ENCODE measurements at places on chromosomes 16 and 17. TPM values are rescaled to one million over a fixed set of nuclear protein-coding genes. Genes with fewer than 3 reads are reported as not detected.

DNA sequence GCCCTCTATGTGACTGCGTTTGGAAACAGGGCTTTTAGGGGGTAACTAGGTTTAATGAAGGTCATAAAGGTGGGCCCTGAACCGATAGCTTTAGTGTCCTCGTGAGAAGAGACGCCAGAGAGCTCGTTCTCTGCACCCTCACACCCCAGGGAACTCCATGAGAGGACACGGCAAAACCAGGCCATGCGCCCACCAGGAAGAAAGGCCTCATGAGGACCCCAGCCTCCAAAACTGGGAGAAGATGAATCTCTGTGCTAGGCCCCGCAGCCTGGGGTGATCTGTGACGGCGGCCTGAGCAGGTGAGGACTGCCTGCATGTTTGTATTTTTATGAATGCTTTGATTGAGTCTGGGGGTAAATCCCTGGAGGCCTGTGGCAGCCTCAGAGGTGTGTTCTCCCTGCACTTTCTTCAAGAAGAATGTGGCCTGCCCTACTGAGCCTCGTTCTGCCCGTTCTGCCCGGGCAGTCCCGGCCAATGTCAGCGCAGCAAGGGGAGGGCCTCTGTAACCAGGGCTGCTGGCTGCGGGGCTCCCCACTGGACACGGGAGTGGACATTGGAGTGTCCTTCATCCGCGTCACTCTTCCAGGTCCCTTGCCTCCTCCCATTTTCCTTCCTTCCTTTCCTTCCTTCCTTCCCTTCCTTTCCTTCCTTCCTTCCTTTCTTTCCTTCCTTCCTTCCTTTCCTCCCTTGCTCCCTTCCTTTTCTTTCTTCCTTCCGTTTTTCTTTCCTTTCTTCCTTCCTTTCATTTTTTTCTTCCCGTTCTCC is 6.8 kb upstream of the RNF213 start:
- H3K4me3 ChIP-seq = no peak overlapping the region
- H3K27me3 ChIP-seq = no peaks in the 10 kb centered on the region
- DNase-seq = no peak
- H3K4me1 ChIP-seq = peaks cover 22% of the 10 kb centered on the region
- H3K27ac ChIP-seq = peak overlapping the region; percentile 75

IL17C gene
- not detected for total RNA-seq

TBX2 gene
- total RNA-seq = 4.9 TPM

RND2 gene
- total RNA-seq = 0.52 TPM

DNA sequence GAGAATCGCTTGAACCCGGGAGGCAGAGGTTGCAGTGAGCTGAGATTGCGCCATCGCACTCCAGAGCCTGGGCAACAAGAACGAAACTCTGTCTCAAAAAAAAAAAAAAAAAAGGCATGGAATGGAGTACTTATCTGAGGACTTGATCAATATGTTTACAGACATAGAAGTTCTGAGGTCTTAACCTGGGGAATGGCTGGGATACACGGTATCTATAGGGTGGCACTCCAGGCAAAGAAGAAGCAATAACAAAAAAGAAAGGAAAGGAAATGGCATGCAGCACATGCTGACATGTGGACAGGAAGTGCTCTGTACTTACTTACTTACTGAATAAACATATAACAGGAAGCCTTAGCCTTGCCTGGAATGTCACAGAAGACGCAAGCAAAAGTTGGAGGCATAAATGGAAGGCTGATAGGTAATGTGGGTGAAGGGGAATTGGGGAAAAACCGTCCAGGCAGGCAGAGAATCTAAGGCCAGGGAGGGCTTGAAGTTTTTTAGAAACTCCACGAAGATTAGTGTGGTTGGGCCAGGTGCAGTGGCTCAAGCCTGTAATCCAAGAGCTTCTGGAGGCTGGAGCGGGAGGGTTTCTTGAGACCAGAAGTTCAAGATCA is 10.1 kb upstream of the SPOP start:
- peak overlapping the region; percentile 60 for H3K27ac ChIP-seq
- no peak overlapping the region for H3K4me3 ChIP-seq
- DNase-seq = no peak
- no peaks in the 10 kb centered on the region for H3K27me3 ChIP-seq
- H3K4me1 ChIP-seq = no peaks in the 10 kb centered on the region
- no peaks in the 10 kb centered on the region for H3K36me3 ChIP-seq

KNOP1 gene
- total RNA-seq = 12.2 TPM

HOXB2 gene
- total RNA-seq = 13.7 TPM

PRSS27 gene
- 2.1 TPM for total RNA-seq

CISD3 gene
- 11.2 TPM for total RNA-seq

ENO3 gene
- 3.6 TPM for total RNA-seq

DNA sequence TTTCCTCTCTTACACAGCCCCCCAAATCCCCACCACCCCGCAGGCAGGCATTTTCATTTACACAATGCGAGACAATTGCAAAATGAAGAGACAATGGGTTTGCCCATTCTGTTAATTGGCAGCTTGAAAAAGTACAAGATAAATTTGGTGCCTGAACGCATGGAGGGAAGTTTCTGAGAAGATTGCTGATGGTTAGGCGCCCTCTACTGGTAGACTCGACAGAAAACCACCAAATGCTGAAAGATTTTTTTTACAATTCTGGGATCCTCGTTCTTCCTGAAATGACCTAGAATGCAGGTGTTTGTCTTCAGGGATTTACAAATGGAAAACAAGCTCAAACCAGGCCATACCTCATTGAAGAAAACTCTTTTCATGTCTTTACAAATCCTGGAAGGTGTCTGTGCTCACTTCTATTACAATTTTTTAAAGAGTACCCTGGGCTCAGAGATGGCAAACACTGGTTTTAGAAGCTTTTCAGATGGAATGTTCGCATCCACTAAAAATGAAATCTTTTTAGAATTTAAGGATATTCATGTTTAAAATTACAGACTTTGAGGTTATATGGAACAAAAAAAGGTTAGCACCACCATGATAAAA is 338.5 kb downstream of the PMP22 start:
- no peak overlapping the region for H3K4me3 ChIP-seq
- no peak overlapping the region for H3K27ac ChIP-seq
- peak; percentile 65 for DNase-seq

BICDL2 gene
- 132 TPM for total RNA-seq

KCTD19 gene
- not detected for total RNA-seq

- H3K27me3 ChIP-seq = peaks cover 6% of the 10 kb centered on the region
- no peak overlapping the region for H3K4me3 ChIP-seq
- H3K4me1 ChIP-seq = peaks cover 8% of the 10 kb centered on the region
- no peaks in the 10 kb centered on the region for H3K36me3 ChIP-seq
- no peak for DNase-seq
- no peak overlapping the region for H3K27ac ChIP-seq
Observed at GRCh38 chr17:40417258-40417608, 463 bp downstream of the TOP2A start.

DNA sequence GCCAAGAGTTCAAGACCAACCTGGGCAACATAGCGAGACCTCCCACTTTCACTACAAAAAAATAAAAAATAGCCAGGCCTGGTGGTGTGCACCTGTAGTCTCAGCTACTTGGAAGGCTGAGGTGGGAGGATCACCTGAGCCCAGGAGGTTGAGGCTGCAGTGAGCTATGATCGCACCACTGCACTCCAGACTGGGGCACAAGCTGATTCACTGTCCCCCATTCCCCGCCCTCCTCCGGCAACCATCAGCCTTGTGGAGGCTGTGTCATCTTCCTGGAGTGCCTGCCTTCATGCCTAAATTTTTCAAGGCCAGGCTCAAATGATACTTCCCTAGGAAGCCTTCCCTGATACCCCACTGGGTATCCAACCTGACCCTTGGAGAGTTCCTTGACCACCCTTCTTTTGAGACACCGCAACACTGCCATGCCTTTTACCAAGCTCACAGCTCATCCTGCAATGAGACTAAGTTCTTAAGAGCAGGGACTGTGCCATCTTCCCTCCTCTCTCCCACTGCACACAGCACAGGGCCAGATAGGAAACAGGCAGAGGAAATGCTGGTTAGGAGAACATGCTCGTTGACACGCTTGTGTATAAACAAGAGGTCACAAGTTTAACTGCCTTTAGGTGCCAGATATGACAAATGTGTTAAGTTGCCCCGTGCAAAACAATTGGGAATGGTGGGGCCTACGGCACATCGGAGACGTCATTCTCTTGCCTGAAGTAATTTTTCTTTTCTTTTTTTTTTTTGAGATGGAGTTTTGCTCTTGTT is 3.9 kb upstream of the SRCAP start:
- no peaks in the 10 kb centered on the region for H3K27me3 ChIP-seq
- peaks cover 23% of the 10 kb centered on the region for H3K4me1 ChIP-seq
- no peak overlapping the region for H3K4me3 ChIP-seq
- H3K36me3 ChIP-seq = no peaks in the 10 kb centered on the region
- no peak overlapping the region for H3K27ac ChIP-seq

DNA sequence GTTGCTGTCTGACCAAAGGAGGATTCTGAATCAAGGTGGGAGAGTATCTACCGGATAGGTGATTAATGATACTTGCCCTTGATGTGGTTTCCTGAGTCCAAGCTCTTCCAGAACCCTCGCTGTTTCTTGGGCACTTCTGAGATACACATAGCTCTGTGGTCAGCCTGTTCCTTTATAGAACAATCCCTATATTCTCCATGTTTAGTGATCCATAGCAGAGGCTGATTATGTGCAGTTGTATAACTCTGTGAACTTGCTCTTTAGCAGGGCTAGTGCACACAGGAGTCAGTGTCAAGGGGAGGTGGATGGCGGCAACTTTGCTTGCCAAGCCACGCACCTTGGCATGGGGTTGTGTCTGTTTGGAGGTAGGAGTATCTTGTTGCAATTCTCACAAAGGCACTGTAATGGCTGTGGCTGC is 36.1 kb downstream of the ARL4D start:
- no peak overlapping the region for H3K4me3 ChIP-seq
- no peaks in the 10 kb centered on the region for H3K36me3 ChIP-seq
- H3K4me1 ChIP-seq = no peaks in the 10 kb centered on the region
- DNase-seq = no peak
- no peaks in the 10 kb centered on the region for H3K27me3 ChIP-seq

SPNS3 gene
- not detected for total RNA-seq

DNA sequence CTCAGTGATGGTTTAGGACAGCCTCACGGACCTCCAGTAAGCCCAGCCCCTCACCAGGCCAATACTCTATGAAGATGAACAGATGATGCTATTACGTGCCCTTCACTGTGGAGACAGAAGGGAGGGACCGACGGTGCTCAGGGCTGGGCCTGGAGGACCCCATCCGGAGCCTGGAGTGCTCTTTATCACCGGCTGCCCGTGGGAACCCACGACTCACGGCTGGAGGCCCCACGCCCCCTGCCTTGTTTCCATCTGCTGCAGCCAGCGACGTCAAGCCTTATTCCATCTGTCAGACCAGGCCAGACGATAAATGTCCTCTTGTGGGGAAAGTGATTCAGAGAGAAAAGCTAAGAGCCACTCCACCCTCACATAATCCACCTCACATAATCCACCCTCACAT is 4.0 kb upstream of the TIMM22 start:
- DNase-seq = no peak
- no peak overlapping the region for H3K27ac ChIP-seq
- H3K4me3 ChIP-seq = no peak overlapping the region
- no peaks in the 10 kb centered on the region for H3K27me3 ChIP-seq
- peaks cover 5% of the 10 kb centered on the region for H3K4me1 ChIP-seq
- H3K36me3 ChIP-seq = no peaks in the 10 kb centered on the region

DNA sequence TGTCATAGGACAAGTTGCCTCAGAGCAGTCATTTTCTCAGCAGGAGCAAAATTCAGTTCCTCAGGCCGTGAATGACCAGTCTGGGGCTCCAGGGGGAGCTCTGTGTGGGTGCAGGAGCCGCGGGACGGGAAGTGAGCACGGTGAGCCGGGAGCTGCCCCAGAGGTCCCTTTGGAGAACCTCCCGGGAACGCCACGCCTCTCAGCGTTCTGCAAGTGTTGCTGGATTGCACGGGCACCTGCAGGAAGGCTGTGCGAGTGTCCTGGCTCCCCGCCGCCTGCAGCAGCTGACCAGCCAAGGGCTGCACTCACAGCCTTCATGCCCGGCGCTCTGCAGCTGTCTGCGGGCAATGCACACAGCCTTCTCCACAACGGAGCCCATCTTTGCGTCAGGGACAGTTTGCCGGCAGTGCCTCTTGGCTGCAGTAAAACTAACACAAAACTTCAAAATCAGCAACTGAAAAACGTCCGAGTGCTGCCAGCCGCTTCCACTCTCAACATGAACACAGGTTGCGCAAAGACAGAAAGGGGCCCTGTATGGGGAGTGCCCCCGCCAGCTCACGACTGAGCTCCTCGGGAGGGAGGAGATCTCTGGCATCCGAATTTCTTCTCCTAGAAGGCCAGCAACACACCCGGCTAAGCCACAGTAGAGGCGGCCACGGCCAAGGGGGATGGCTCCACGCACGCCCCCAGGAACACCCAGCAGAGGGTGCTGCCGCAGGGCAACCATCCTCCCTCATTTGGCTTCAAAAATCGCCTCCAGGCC is 16.0 kb downstream of the NDUFAF8 start:
- H3K27me3 ChIP-seq = no peaks in the 10 kb centered on the region
- H3K27ac ChIP-seq = peak overlapping the region; percentile 55
- H3K4me3 ChIP-seq = no peak overlapping the region
- DNase-seq = peak; percentile 84

OR1D2 gene
- total RNA-seq = not detected

DNA sequence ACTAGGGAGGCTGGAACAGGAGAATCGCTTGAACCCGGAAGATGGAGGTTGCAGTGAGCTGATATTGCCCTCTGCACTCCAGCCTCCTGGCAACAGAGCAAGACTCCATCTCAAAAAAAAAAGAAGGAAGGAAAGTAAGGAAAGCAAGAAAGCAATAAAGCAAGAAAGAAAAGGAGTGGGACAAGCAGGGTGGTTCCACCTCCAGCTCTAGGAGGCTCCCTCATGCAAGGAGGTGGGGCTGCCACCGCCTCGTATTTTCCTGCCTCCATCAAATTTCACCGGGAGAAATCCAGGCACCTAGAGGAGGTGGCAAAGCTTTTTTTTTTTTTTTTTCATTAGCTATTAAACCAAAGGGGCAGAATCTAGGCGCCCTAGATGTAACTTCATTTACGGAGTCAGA is 1.0 kb downstream of the CYB561 start:
- no peak for DNase-seq
- peaks cover 61% of the 10 kb centered on the region for H3K4me1 ChIP-seq
- H3K27me3 ChIP-seq = no peaks in the 10 kb centered on the region
- H3K27ac ChIP-seq = peak overlapping the region; percentile 95
- peak overlapping the region; percentile 42 for H3K4me3 ChIP-seq

- H3K36me3 ChIP-seq = peaks cover 9% of the 10 kb centered on the region
- no peak for DNase-seq
- no peak overlapping the region for H3K4me3 ChIP-seq
- H3K27ac ChIP-seq = no peak overlapping the region
- no peaks in the 10 kb centered on the region for H3K27me3 ChIP-seq
- H3K4me1 ChIP-seq = peaks cover 8% of the 10 kb centered on the region
Observed at GRCh38 chr16:87327798-87328495, 10.8 kb upstream of the C16orf95 start.

- H3K27me3 ChIP-seq = no peaks in the 10 kb centered on the region
- H3K4me3 ChIP-seq = no peak overlapping the region
- H3K27ac ChIP-seq = no peak overlapping the region
- peaks cover 19% of the 10 kb centered on the region for H3K4me1 ChIP-seq
- H3K36me3 ChIP-seq = no peaks in the 10 kb centered on the region
Observed at GRCh38 chr16:2206420-2206779, 1.1 kb downstream of the MLST8 start.

GRCh38 chr16:48105456-48105855 is 50.3 kb downstream of the ABCC12 start:
- peak; percentile 60 for DNase-seq
- no peak overlapping the region for H3K4me3 ChIP-seq
- H3K4me1 ChIP-seq = peaks cover 41% of the 10 kb centered on the region
- H3K27ac ChIP-seq = no peak overlapping the region
- no peaks in the 10 kb centered on the region for H3K27me3 ChIP-seq
- H3K36me3 ChIP-seq = no peaks in the 10 kb centered on the region

CCDC47 gene
- total RNA-seq = 56.8 TPM

NPIPA2 gene
- total RNA-seq = not detected

Data from body of pancreas (tissue), 4 donors.